CD14-positive monocyte (primary cell): ENCODE measurements at places on chromosomes 12 and 14. TPM values are rescaled to one million over a fixed set of nuclear protein-coding genes. Genes with fewer than 3 reads are reported as not detected.

DNA sequence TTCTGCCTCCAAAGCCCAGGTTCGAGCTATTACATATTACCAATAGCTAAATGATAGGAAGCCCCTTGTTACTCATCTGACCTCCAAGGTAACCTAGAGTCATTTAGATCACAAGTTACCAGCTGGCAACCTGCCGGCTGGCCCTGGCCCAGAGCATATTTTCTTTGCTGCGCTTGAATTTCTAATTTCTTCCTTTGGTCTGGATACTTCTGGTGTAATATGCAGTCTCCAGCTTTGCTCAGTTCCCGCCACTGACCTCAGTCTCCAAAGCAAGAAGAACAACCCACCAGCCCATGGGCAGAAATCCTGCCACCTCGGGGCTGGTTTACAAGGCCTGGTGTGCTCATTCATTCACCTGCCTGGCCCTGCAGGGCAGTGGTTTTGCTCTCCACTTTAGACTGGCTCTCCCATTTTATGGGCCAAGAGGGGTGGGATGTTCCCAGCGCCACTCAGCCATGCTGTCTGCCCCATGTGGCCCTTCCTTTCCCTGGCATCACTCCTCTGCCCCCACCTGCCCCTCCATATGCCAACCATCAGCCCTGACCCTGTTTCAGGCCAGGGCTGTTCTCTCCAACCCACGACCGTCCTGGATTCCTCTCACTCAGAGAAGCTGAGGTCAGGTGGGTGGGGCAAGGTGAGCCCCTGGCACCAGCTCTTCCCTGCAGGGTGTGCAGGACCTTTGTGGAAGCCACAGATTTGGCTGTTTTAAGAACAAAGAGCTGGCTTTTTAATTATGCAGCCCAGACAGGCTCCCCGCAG, 76.0 kb downstream of the PRIMA1 start:
- no peak for DNase-seq

HCAR1 gene
- not detected for polyA plus RNA-seq

DNA sequence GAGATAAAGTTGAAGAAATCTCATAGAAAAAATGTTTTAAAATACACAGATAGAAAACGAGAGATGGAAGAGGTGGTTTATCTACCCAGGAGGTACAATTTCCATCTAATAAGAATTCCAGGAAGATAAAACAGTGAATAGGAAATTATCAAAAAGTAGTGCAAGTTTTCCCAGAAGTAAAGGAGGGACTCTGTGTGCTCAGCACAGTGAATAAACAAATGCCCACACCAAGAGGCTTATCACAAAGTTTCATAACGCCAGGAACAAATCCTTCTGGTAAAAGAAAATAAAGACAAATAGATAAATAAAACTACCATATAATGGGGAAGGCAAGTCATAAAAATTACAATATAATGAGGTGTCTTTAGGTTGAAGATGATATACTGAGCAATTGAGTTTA, 179.0 kb downstream of the SLC41A2 start:
- DNase-seq = no peak

PRB2 gene
- polyA plus RNA-seq = not detected in 2 replicates

DNA sequence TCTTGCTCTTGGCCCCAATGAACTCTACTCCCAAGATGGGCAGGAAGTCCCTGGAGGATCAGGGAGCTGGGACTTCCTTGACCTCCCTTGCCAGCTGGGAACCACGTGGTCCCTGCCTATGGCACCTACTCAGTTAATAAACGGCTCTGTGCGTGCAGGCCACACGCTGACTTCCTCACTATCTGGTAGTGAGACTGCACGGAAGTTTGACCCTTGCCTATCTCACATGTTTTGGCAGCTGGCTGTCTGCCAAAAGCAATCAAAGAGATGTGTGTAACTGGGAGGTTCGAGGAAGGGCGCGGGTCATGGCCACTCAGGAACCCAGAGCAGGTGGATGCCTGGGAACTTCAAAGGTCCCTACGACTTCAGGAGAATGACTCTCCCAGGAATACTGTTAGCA, 57.9 kb downstream of the RFLNA start:
- DNase-seq = peak; percentile 57

- DNase-seq = no peak
Measured at GRCh38 chr12:104180374-104180773, 35.2 kb upstream of the TXNRD1 start.
